Activated CD4-positive, alpha-beta T cell treated with anti-CD3 and anti-CD28 coated beads, Interleukin-2, amount 50 U/mL, for 1 hour (primary cell): ENCODE measurements at places on chromosomes 7 and 10.

GRCh38 chr7:74002474-74003017, 25.4 kb upstream of the ELN start:
- no peak for DNase-seq

DNA sequence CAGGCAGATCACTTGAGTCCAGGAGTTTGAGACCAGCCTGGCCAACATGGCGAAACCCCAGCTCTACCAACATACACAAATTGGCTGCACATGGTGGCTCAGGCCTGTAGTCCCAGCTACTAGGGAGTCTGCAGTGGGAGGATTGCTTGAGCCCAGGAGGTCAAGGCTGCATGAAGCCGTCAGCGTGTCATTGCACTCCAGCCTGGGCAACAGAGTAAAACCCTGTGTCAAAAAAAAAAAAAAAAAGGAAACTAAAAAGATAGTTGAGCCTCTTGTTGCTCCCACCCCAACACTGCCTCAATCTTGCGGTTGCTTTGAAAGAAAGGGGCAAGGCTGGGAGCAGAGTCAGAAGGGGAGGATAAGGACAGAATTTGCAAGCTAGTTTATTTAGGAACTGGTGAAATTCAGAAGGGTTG, 69.9 kb downstream of the SYPL1 start:
- no peak for DNase-seq

GRCh38 chr7:98303176-98303865, 21.8 kb downstream of the BRI3 start:
- no peak for DNase-seq

DNA sequence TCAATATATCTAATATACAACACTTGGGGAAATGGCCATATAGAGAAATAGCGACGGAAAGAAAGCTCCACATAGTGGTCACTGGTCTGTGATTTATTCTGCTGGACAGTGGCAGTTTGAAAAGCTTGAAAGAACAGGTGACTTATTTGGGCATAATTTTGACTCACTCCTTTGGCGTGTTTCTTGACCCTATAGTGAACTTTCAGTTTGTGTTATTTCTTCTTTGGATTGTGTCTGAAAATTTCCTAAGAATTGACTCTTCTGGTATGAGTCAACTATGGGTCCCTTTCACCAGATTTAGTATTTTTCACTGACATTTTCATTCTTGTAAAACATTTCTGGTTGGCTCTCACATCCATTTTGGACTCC, 25.8 kb upstream of the IMMP2L start:
- no peak for DNase-seq

GRCh38 chr7:137488038-137488437, 144.5 kb upstream of the PTN start:
- no peak for DNase-seq

GRCh38 chr10:125233726-125234125, 73.4 kb upstream of the CTBP2 start:
- no peak for DNase-seq

DNA sequence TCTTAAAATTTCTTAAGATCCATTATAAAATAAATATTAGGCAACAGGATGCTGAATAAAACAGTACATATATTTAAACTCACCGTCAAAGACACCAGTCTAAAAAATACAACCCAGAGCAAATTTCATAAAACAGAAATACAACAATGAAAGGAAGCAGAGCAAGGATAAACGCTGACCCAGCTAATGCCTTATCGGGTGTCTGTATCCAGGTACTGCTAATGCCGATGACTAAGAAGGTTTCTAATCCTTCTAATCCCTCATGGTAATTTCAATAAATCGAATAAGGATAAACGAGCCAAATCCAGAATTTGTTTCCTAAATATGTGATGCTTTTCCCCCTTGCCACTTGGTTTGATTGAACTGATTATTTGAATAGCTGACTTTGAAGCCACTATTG, 1.7 kb downstream of the HYCC1 start:
- DNase-seq: no peak

GRCh38 chr7:14924398-14924797, 21.8 kb upstream of the DGKB start:
- DNase-seq: no peak

GRCh38 chr10:88582806-88583583, at the start of gene RNLS:
RNLS (minus strand) TSS chr10:88583318.
- peak; percentile 52 for DNase-seq

DNA sequence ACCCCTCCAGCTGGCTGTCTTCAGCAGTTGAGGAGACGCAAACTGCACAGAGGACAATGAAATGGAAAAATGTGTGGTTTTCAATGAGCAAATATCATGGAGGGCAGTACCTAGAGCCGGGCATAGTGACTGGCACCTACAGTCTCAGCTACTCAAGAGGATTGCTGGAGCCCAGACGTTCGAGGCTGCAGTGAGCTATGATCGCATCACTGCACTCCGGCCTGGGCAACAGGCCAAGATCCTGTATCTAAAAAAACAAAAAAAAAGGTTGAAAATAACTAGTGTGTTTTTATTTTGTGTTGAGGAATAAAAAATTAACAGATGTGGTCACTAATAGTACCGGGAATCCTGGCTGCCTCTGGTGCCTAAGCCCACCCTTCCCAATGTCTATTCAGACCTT, 345.5 kb downstream of the GALNT17 start:
- no peak for DNase-seq

- no peak for DNase-seq
Observed at GRCh38 chr10:114031073-114031972, 12.3 kb upstream of the ADRB1 start.

GRCh38 chr7:83413831-83414230, 235.1 kb downstream of the SEMA3E start:
- DNase-seq: no peak

DNA sequence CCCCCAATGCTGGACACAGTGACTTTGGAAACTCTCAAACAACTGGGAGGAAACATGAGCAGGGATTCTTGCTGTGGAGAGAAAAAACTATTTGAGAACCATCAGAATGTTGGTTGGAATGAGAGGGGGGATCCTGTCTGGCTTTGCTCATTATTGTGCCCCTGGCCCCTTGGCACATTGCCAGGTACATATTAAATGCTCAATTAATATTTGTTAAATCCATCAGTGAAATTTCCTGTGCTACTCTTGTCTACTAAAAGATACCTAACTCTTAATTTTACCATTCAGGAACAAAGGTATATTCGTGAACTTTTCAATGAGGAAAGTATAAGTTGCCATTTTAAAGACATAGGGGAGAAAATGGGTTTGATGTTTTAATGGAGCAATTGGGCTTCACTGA, 329.4 kb downstream of the OTUD1 start:
- DNase-seq: no peak

DNA sequence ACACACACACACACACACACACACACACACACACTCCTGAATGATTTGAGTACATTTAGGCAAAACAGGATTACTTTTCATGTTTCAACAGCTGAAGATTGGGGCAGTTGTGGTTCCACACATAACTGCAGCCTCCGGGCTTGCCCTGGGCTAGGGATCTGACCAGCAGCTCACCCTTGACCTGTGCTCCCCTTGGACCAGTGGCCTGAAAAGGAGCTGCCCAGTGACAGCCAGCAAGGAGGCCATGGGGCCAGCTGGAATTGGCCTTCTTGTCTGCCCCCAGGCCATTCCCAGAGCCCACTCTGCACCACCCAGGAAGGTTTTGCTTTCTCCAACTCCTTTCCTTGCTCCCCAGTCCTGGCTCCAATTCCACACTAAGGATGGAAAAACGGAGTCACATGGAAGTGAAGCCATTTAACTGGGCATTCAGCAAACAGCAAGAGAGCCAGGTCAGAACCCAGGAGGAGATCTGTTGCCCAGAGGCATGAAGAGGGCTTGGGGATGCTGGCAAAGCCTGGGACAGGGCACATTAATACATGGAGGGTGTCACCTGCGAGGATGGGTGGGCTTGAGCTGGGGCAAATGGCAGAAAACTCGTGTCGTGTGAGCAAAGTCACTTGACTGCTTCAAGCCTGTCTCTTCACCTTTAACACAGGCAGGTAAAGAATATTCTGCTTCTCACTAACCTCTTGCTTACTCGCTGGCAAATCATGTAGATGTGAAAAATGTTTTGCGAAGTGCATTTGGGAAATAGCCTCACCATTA, 61.5 kb upstream of the GDF10 start:
- DNase-seq: no peak

DNA sequence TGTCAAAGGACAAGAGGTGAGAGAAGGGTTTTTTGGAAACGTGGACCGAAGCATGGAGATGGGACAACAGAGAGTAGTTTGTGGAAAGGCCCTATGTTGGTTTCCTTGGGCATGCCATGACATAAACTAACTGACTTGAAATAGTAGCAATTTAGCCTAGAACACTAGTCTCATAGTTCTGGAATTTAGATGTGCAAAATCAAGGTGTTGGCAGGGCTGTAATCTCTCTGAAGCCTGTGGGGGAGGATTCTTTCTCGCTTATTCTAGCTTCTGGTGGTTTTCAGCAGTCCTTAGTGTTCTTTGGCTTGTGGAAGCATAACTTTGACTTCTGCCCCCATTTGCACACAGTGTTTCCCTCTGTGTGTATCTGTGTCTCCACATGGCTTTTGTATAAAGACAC, 283.4 kb downstream of the GFRA1 start:
- no peak for DNase-seq

GRCh38 chr7:101598986-101599771, 29.9 kb downstream of the MYL10 start:
- no peak for DNase-seq

- no peak for DNase-seq
Observed at GRCh38 chr10:13690281-13690825, 103.6 kb downstream of the PRPF18 start.

DNA sequence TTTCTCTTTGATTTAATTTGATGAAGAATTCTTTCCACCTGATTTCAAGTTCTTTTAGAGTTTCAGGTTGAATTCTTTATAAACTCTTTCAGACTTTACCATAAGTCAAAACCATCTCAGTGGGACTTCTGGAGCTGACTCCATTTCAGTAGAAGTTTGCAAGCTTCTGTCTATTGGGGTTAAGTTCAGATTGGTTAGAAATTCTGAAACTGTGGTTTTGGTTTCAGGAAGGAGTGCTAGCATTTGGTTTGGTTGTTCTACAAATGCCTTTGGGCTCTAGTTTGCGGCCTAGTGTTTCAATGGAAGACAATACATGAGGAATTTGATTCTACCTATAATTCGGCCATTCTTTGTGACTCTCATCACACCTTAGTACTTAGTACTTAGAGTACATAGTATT, 176.8 kb upstream of the RHOBTB1 start:
- no peak for DNase-seq

DNA sequence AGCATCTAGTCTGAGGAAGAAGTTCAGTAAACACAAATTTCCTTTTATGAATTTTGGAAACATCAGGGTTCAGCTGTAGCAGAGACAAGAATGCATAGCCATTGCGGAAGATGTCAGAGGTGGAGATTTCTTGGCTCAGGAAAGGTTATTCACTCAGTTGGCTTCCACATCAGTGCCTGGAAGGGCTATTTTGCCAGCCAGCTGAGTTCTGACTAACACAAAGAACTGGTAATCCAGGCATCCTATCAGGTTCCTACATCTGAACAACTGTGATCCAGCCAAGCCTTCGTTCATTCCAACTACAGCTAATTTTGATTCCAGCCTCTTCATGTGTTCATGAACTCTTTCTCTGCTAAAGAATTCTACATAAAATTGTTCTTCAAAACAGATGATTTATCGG, 965.6 kb downstream of the XPNPEP1 start:
- DNase-seq: no peak

DNA sequence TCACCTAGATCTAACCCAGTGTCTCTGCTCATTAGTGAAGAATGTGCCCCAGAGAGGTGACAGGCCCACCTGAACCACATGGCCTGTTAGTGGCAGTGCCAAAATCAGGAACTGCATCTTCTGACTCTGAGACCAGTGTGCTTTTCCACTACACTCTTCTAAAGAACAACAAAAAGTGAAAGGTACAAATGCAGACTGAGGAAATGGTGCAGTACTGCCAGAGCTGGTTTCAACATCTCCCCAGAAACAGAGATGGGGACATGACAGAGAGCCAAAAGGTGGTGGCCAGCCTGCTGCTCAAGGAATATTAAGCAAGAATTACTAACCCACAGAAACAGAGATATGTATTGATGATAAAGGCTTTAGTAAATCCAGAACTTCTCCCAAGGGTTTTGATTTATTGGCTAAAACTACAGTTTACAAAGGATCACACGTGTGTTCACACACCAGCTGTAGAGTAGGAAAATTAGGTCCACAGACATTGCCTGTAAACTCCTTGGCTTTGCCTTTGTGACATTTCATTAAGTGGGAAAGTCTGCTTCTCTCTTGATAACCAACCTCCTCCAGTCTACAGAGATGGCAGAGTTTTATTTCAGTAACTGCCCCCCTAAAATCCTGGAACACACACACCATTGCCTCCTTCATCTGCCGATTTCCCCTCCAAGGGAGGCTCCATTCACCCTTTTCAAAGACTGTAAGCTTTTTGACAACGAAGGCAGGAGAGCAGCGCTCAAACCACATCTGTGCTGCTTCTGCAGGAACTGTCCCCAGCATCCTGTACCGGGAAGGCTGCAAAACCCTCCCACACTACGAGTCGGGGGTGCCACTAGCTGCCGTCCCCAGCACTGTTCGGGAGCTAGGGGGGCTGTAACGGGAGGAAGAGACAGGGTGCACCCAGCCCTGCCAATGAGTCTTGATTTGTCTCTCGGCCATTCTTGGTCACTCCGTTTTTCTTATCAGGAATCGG, 29.8 kb downstream of the GSDME start:
- no peak for DNase-seq

DNA sequence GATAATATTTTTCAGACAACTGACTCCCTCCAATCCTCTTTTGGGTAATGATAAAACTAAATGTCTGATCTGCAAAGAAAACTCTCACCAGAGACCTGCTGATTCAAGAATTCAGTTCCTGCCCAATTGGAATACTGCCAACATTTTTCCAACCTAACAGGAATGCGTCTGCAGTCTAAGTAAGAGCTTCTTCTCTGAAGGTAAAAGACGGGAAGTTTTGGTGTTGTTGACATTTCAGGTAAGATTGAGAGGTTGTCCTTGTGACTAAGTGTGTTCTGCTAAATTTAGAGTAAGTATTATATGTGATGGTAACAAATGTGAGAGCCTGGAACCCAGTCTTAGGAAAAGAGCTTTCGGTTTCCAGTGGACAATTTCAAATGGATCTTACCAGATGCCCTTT, 17.6 kb downstream of the IFIT5 start:
- DNase-seq: no peak

DNA sequence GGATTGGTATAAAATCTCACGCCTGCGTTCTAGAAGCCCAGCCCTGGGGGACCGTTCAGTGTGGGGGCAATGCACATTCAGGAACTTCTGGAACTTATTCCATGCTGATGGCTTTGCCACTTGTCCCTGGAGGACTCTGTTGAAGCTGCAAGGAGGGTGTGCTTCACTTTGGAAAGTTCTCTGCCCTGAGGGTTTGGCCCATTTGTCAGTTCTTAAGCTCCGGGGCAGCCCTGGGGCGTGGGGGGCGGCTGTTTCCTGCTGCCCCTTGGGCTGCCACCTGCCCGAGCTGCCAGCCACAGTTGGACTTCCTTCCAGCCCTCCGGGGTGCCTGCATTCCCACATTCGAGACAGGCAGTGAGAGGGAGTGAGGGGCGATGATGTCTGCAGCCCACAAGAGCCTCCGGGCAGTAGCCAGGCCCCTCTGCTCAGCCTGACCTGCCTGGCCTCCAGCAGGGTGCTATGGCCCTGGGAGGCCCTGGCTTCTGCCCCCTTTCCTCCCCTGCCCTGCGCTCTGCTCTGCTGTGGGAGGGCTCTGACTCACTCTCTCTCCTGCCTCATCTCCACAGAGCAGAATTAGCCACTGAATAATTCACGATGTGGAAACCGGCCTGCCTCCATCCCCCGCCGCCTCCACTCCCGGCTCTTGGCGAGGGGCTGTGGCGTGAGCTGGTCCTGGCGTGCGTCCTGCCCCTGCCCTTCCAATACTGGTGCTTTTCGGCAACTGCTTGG, 1.9 kb downstream of the TTYH3 start:
- DNase-seq: no peak

GRCh38 chr7:69067397-69067796, 530.9 kb upstream of the AUTS2 start:
- DNase-seq: no peak
